ENCODE measurements at places on chromosomes 5 and 9. TPM values are rescaled to one million over a fixed set of nuclear protein-coding genes. Genes with fewer than 3 reads are reported as not detected.

ZNF618 gene
- 0.22 TPM for total RNA-seq

GLRA1 gene
- not detected for total RNA-seq

SAXO1 gene
- 0.07 TPM for total RNA-seq

VCAN gene
- not detected for total RNA-seq

KIF24 gene
- 5.9 TPM for total RNA-seq

SSNA1 gene
- 58.4 TPM for total RNA-seq

All from activated CD8-positive, alpha-beta T cell treated with anti-CD3 and anti-CD28 coated beads for 36 hours (primary cell).